ENCODE measurements at places on chromosomes 1 and 21. TPM values are rescaled to one million over a fixed set of nuclear protein-coding genes. Genes with fewer than 3 reads are reported as not detected.

Gene CLCN6
- total RNA-seq: 31.0 TPM

GRCh38 chr1:171953835-171954234 lies 112.5 kb downstream of the DNM3 start:
- peaks cover 16% of the 10 kb centered on the region for H3K27me3 ChIP-seq
- H3K36me3 ChIP-seq: no peaks in the 10 kb centered on the region
- no peak overlapping the region for H3K4me3 ChIP-seq
- no peaks in the 10 kb centered on the region for H3K4me1 ChIP-seq
- no peak overlapping the region for H3K27ac ChIP-seq

Gene RNF223
- total RNA-seq: not detected

DNA sequence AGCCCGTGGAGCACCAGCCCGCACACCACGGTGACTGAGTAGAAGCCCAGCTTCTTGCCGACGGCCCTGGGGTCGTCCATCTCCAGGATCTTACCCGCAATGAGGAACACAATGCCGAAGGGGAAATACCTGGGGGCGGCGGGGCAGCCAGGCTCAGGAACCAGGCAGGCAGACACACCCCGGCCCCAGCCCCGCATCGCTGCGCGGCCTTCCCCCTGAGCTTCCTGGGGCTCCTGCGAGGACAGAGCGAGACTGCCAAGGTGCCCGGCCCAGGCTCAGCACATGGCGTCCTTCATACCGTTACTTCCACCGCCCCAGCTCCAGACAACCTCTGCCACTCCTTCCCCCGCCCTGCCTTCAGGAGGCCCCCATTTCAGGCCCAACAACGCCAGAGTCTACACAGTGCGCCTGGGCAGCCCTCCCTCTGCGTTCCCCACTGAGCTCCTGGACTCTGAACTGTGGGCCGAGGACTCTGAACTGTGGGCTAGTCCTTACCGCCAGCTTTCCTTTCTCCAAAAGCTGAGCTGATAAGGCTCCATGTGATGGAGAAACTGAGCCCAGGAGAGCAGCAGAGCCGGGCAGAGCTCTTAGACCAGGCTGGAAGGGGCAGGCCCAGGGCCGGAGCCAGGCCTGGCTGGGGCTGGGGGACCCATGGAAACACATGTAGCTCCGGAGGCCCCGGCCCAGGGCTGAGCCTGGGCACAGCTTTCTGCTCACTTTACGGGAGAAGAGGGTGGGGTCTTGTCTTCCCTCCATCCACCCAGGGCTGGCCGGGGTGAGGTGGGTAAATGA lies 30.8 kb downstream of the PODN start:
- no peak overlapping the region for H3K4me3 ChIP-seq
- H3K36me3 ChIP-seq: no peaks in the 10 kb centered on the region
- no peaks in the 10 kb centered on the region for H3K27me3 ChIP-seq
- no peak for DNase-seq

DNA sequence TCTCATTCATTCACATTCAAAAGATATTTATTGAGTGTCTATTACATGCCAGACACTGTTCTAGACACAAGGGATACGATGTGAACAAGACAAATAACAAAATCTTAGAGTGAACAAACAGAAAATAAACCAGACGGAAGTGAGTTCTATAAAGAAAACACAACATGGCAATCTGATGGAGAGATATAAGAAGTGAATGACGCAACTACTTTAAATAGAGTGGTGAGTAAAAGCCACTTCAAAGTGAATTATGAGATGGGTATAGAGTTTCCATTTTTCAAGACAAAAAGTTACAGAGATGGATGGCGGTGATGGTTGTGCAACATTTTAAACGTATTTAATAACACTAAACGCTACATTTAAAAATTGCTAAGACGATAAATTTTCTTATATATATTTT lies 75.4 kb downstream of the CEP170 start:
- no peak overlapping the region for H3K4me3 ChIP-seq
- no peak overlapping the region for H3K27ac ChIP-seq
- H3K4me1 ChIP-seq: no peaks in the 10 kb centered on the region
- H3K36me3 ChIP-seq: no peaks in the 10 kb centered on the region

GRCh38 chr1:86515597-86515996 lies 31.3 kb upstream of the CLCA4 start:
- no peak for DNase-seq
- H3K36me3 ChIP-seq: no peaks in the 10 kb centered on the region
- H3K27ac ChIP-seq: no peak overlapping the region
- H3K27me3 ChIP-seq: no peaks in the 10 kb centered on the region

Gene DRAXIN
- 29.3 TPM for total RNA-seq

DNA sequence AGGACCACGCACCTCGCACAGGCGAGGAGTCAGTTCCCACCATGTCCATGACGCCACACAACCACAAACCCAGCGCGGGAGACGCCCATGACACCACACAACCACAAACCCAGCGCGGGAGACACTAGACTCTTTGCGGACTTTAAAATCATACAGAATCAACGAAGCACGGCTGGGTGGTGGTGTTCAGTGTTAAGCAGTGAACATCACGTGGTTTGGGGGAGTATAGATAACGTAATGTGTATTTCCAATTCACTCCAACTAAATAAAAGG lies 19.2 kb downstream of the PTTG1IP start:
- peak overlapping the region; percentile 63 for H3K27ac ChIP-seq
- H3K4me1 ChIP-seq: peaks cover 27% of the 10 kb centered on the region
- peaks cover 5% of the 10 kb centered on the region for H3K36me3 ChIP-seq
- H3K27me3 ChIP-seq: no peaks in the 10 kb centered on the region
- no peak for DNase-seq

DNA sequence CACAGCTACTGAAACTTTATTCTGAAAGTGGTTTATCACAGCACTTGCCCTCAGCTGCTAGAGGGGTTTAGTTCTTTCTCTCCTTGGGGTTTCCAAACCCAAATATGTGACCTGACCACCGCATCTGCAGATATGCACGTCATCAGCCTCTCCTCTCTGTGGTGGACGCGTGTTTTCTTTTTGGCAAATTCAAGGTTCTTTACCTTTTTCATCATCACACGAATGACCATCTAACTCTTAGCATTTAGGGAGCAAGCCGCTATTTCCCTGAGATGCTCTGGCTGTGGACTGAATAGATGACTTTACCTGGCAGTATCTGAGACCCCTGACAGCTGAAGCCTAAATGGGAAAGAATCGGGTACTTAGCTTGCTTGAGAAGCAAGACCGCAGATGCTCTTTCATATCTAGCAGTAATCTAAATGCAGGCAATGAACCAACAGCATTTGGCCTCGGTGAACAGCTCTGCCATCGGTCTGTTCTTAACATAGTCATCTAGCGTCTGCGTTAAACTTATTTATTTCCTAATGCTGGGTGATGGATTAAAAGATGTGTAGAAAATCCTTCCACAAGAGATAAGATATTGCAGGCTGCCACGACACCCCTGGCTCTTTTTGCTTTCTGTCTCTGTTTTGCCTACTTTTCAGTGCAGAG lies 463.4 kb downstream of the CAMTA1 start:
- no peaks in the 10 kb centered on the region for H3K36me3 ChIP-seq
- no peak for DNase-seq
- H3K4me1 ChIP-seq: no peaks in the 10 kb centered on the region
- peaks cover 31% of the 10 kb centered on the region for H3K27me3 ChIP-seq
- no peak overlapping the region for H3K27ac ChIP-seq

DNA sequence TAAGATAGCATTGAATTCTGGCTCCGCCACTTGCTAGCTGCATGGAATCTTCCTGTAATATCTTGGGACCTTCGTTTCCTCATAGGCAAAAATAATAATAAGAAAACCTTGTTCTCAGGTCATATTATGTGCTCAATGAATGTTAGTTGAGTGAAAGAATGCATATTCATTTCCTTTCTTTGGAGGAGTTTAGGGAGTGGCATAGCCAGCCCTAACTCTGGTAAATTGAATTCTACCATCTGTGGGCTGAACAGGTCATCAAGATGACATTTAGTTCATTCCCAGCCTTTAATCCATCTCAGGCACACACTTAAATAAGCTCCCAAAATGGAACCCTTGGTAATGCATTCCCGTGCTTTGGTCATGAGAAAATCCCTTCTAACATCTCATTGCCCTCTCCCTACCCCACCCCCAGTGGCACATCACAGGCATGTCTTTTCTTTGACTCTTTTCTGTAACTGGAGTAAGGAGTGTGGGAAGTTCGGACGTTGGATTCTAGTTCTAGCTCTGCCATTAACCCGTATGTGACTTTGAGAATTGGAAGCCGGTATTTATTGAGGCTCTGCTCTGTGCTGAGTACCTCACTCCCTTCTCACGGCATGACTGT lies 13.2 kb upstream of the MYOG start:
- peaks cover 18% of the 10 kb centered on the region for H3K36me3 ChIP-seq
- H3K27me3 ChIP-seq: peaks cover 26% of the 10 kb centered on the region
- no peaks in the 10 kb centered on the region for H3K4me1 ChIP-seq

Gene AADACL3
- total RNA-seq: not detected

DNA sequence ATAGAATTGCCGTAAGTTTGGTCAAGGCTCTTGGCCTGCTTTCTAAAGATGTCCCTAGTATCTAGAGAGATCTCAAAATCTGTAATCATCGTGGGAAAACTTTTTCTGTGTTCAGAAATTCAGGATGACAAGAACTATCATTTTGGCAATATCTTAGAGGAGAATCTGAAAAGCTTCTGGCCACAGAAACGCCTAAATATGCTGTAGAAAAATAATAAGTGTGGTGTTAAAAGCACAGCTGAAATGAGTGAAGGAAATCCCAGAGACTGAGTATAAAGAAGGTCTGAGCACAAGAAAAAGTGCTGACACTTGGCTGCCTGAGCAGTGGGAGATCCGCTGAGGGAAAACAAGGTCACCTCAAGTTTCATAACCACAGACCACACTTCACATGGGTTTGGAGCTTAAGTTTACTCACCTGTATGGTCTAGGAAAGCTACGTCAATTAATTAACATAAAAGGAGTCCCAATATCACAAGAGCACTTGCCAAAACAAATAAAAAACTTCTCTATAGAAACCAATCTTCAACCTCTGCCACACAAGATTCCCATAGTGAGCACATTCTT lies 235.2 kb upstream of the IRF2BP2 start:
- H3K27ac ChIP-seq: peak overlapping the region; percentile 96
- peak overlapping the region; percentile 84 for H3K4me3 ChIP-seq
- no peak for DNase-seq
- H3K36me3 ChIP-seq: peaks cover 15% of the 10 kb centered on the region
- H3K4me1 ChIP-seq: peaks cover 79% of the 10 kb centered on the region

Measured in natural killer cell treated with Interleukin-12 subunit alpha and Interleukin-12 subunit beta and Interleukin-15 and Interleukin-18, amount 100 ng/mL, for 72 hours (primary cell).